ENCODE measurements at places on chromosomes 2 and 18. TPM values are rescaled to one million over a fixed set of nuclear protein-coding genes. Genes with fewer than 3 reads are reported as not detected.

MTX2 gene
- total RNA-seq, result 9.7 TPM

NCK2 gene
- 53.4 TPM for total RNA-seq

DES gene
- not detected for total RNA-seq

TFCP2L1 gene
- total RNA-seq, result 0.05 TPM

MC4R gene
- total RNA-seq, result not detected

NFATC1 gene
- total RNA-seq, result 52.6 TPM

GRCh38 chr2:162934191-162934590, 95.6 kb upstream of the KCNH7 start:
- no peak for DNase-seq

DNA sequence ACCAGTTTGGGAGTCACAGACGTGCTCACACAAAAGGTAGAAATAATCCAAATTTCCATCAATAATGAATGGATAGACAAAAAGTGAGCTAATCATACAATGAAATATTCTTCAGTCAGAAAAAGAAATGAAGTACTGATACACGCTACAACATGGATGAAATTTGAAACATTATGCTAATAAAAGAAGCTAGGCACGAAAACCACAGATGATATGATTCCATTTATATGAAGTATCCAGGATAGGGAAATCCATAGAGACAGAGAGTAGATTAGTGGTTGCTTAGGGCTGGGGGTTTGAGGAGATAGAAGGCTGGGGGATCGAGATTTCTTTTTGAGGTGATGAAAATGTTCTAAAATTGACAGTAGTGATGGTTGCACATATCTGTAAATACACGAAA, 43.0 kb upstream of the ATP6V1B1 start:
- no peak for DNase-seq

DNA sequence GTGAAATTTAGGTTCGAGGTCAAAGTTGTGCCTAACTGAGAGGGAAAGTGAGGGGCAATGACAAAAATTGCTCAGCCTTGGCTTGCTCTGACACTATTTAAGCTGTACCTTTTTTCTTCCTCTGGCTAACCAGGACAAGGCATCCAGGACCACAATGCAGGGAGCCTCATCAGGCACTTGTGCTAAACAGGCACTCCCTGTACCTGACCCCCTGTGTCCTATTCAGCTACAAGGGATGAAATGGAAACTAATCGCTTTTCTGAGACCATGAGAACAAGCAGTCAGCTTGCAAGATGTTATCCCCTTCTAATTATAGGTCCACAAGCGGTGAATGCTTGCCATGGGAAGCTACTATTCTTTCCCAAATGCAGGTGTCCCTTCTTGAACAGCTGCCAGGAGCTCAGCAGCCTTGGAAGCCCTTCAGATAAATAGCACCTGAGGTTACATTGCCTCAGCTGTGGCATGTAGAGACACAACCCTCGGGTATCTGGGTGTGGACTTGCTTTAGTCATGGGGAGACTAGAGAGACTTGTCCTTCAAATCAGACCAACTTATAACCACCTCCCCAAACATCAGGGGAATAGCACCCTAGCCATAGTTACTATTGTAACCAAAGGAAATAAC, 19.1 kb upstream of the ITGA6 start:
- DNase-seq, result no peak

- no peak for DNase-seq
Measured at GRCh38 chr18:2537296-2537695, 34.0 kb downstream of the METTL4 start.

DNA sequence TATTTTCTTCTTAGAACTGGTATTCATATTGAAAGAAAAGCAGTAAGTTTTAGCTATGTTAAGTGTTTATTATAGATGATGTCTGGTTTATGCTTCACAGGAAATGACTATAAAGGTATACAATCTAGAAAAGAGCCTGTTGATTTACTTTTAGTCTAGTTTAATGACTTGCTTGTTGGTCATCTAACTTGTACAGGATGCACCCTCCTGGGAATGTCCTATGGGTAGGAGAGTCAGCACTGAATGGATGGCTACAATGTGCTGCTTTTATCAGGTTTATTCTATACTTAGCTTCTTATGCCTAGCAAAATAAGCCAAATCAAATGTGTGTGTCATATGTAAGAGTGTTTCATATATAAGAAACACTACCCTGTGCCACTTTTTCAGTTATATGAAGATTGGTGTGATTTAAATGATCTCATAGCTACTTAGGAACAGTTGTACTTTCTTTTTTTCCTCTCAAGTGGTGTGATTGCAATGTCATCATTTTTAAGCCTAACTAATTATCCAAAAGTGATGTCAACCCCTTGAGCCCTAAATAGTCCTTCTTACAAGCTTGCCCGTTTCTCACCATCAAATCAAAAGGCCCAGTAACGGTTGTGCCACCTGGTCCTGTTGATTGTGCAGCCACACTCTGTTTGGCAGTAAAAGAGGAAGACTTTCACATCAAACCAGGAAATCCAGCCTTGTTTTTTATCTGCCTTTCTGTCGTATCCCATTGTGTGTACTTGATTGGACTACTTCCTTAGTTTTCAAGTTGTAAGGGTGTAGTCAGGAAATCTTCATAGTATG, 176.0 kb downstream of the DIS3L2 start:
- DNase-seq, result no peak

- no peak for DNase-seq
Measured at GRCh38 chr2:102289129-102289528, 22.2 kb upstream of the IL1RL1 start.

GRCh38 chr18:57727952-57728807, 74.9 kb downstream of the ATP8B1 start:
- DNase-seq, result no peak

DNA sequence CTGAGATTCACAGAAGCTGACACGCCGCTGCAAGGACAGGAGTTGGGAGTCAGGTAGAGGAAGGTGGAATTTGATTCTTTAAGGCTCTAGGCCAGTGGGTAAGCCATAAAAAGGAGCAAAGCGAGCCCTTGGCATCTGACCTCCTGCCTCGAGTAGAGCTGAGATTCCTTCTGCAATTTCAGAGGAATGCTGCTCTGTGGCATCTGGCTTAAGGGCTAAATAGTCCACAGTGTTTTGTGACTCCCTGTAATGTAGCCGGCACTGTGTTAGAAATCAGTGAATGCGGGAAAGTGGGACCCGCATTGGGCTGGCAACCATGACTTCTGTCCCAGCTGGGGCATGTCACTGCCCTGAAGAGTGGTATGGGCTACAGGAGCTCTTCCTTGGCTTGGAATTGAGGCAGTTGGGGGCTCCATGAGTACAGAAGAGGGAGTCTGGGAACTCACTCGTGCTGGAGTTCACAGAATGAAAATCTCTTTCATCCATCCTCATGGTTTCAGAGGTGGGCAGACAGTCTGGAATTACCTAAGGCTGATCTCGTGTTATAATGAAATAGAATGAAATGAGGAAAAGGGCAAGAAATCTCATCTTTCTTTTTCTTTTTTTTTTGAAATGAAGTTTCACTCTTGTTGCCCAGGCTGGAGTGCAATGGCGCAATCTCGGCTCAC, 12.7 kb upstream of the MYCN start:
- DNase-seq, result no peak

- DNase-seq, result no peak
Measured at GRCh38 chr2:219090436-219091299, 29.9 kb upstream of the IHH start.

GRCh38 chr2:84874381-84875212, 6.3 kb downstream of the TRABD2A start:
- DNase-seq, result no peak

DNA sequence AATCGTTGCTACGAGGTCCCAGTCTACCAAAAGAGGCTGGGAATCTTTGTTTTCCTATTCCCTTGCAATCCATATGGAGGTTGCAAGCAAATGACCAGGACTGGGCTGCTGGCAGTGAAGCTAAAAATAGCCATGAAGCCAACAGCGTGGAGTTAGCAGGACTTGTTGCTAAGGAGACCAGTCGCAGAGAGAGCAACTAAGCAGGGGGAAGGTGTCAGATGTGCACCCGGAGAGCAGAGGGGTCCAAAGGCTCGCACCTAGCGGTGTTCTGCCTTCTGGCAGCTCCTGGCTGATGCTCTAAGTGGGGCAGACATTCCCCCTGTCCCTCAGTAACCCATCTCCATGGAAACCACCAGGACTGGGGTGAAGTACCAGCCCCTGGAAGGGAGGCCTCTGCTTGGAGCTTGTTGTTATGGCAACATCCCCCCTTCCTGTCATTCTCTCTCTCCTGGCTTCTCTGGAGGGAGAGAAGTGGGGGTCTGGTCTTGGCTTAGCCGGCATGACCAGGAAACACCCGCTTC, 84.6 kb downstream of the DNMT3A start:
- no peak for DNase-seq

- no peak for DNase-seq
Measured at GRCh38 chr2:202436626-202437025, 60.5 kb downstream of the BMPR2 start.

- no peak for DNase-seq
Measured at GRCh38 chr2:54809819-54810218, 86.4 kb downstream of the EML6 start.

- DNase-seq, result no peak
Measured at GRCh38 chr2:188975497-188976102, 1.4 kb downstream of the COL3A1 start.

GRCh38 chr2:15800495-15801329, 139.6 kb upstream of the MYCN start:
- DNase-seq, result no peak

DNA sequence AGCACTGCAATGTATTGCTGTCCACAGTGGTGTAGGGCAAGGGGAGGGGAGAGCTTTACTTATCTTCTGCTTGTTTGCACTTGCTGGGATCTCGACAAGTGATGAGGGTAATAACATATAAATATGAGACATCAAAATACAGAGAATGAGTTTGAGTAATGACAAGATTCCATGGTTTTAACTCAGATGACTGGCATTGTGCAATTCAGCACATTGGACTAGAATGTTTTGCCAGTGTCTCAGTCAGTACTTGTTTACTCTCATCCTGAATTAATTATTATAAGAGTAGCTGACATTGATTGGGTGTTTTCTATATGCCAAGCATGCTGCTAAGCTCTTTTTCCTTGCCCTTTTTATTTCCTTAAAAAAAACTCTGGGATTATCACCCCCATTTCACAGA, 306.7 kb upstream of the MMADHC start:
- no peak for DNase-seq
